Bronchial smooth muscle cell (primary cell): ENCODE measurements at places on chromosomes 1 and 21. TPM values are rescaled to one million over a fixed set of nuclear protein-coding genes. Genes with fewer than 3 reads are reported as not detected.

Gene PIGC
- 12.2 and 16.4 TPM in 2 replicates for total RNA-seq

Gene AGMAT
- total RNA-seq = 0.26 and 0.79 TPM in 2 replicates

Gene KRTAP12-1
- total RNA-seq = not detected in 2 replicates

Gene CNR2
- not detected in 2 replicates for total RNA-seq

Gene CLIC4
- total RNA-seq = 130 and 256 TPM in 2 replicates

Gene MANEAL
- 0.32 and 1.8 TPM in 2 replicates for total RNA-seq

Gene LCE3D
- total RNA-seq = not detected in 2 replicates

Gene DRAXIN
- total RNA-seq = 0.16 and 0.26 TPM in 2 replicates

Gene HOOK1
- under 0.01 TPM in 1 of 2 replicates, not detected in the other for total RNA-seq

Gene SPRR2A
- not detected in 2 replicates for total RNA-seq

Gene ALG6
- 8.4 and 13.9 TPM in 2 replicates for total RNA-seq

Gene TRIM67
- not detected in 2 replicates for total RNA-seq

Gene PGLYRP4
- not detected in 2 replicates for total RNA-seq

Gene PTPN7
- not detected in 2 replicates for total RNA-seq

Gene F3
- total RNA-seq = 2.2 and 6.0 TPM in 2 replicates

Gene ZNF496
- total RNA-seq = 9.1 and 12.0 TPM in 2 replicates

Gene C2CD4D
- not detected in 2 replicates for total RNA-seq

Gene GJB3
- total RNA-seq = 0.16 and 0.26 TPM in 2 replicates

Gene ACTL8
- 0.09 and 0.16 TPM in 2 replicates for total RNA-seq

Gene NPL
- total RNA-seq = 3.0 and 3.2 TPM in 2 replicates

Gene SRSF10
- total RNA-seq = 65.6 and 89.6 TPM in 2 replicates

Gene KCNQ4
- not detected in 2 replicates for total RNA-seq

Gene REN
- not detected in 2 replicates for total RNA-seq

Gene MLLT11
- total RNA-seq = 1.5 and 2.7 TPM in 2 replicates

Gene STYXL2
- total RNA-seq = not detected in 2 replicates

Gene KRTAP19-2
- total RNA-seq = not detected in 2 replicates

Gene NLRP3
- not detected in 2 replicates for total RNA-seq

Gene IGFN1
- total RNA-seq = under 0.01 TPM in 1 of 2 replicates, not detected in the other

Gene TCHHL1
- not detected in 2 replicates for total RNA-seq

Gene CYYR1
- total RNA-seq = not detected in 2 replicates

Gene RGS4
- 2.7 and 12.6 TPM in 2 replicates for total RNA-seq

Gene CA6
- total RNA-seq = not detected in 2 replicates
